Stimulated activated CD4-positive, alpha-beta T cell treated with anti-CD3 and anti-CD28 coated beads, TNF-alpha, amount 100 ng/mL, for 4 hours (primary cell): ENCODE measurements at places on chromosomes 5 and 9.

GRCh38 chr5:171521679-171522078 lies 102.2 kb downstream of the FGF18 start:
- DNase-seq = no peak

GRCh38 chr9:83433846-83434245 lies 104.4 kb downstream of the FRMD3 start:
- DNase-seq = no peak

DNA sequence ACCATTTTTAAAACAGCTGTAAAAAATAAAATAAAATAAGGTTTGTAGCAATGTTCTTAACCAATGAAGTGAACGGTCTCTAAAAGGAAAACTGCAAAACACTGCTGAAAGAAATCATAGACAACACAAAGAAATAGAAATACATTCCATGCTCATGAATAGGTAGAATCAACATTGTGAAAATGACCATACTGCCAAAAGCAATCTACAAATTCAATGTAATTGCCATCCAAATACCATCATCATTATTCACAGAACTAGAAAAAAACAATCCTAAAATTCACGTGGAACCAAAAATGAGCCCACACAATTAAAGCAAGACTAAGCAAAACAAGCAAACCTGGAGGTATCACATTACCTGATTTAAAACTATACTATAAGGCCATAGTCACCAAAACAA lies 67.6 kb upstream of the RGMB start:
- no peak for DNase-seq

DNA sequence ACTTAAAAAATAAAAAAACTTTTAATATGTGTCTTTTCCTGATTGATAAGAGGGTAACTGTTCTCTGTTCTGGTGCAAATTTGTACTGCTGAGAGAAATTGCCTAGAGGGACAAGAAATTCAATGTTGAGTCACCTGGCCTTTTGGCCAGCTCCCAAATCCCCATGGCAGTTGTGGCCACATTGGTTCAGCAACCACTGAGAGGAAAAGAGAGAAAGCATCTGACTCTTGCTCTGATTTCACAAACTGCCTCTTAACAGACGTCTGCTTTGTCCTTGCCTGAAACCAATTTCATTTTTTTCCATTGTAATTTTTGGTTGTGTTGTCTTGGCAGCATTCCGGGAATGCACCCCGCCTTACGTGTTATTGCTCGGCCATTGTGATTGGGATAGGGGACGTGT lies 42.4 kb downstream of the NTRK2 start:
- DNase-seq = no peak

DNA sequence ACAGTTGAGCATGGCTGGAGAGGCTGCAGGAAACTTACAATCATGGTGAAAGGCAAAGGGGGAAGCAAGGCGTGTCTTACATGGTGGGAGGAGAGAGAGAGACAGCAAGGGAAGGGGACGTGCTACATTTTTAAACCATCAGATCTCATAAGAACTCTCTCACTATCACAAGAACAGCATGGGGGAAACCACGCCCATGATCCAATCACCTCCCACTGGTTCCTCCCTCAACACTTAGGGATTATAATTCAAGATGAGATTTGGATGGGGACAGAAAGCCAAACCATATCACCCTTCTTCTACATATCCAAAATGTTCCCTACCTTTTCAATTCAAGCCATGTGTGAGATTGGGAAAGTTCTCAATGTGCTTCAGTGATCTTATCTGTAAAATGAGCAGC lies 22.9 kb upstream of the GLRX start:
- no peak for DNase-seq

GRCh38 chr9:4174546-4175175 lies 125.2 kb downstream of the GLIS3 start:
- no peak for DNase-seq

DNA sequence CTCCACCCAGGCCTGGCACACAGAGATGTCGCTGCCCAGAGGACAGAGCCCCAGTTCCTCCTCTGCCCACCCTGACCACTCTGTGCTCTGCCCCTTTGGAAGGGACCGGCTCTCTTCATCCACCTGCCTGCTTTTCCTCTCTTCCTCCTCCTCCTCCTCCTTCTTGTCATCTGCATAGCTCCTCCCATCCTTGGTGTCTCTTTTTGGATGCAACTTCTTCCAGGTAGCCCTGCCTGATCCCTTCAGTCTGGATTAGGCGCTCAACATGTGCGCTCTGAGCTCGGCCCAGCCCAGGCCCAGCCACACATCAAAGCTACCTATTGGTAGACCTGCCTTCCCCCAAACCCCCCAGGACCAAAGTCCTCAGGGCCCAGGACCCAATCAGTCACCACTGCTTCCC lies 52.6 kb upstream of the RXRA start:
- DNase-seq = no peak
